ENCODE measurements at places on chromosomes 13 and 19.
A peak's percentile ranks its signal among the peaks of the same experiment; 100 is the strongest.

DNA sequence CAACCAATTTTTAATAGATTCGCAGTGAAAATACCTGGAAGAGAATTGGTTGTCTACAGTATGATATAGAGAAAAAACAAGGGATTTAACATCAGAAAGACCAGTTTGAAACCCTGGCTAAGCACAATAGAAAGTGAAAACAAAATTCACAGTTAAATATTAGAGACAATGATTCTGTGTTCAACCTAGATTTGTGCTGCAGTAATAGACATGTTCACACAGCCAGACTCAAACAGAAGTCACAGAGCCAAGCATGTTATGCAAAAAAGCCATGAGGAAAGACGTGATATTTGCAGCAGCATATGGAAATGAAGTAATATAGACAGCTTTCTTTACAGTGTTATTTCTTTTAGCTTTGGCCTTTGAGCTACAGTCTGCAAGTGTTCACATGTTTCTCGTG is 48.1 kb downstream of the SCEL start:
- no peak for DNase-seq

- DNase-seq, result no peak
Measured at GRCh38 chr13:111356795-111357194, 36.4 kb downstream of the TEX29 start.

GRCh38 chr13:97561182-97561581 is 127.2 kb downstream of the RAP2A start:
- DNase-seq, result no peak

GRCh38 chr19:23281663-23282276 is 31.6 kb upstream of the ZNF724 start:
- no peak for DNase-seq

GRCh38 chr19:37941782-37942515 is 34.9 kb downstream of the SIPA1L3 start:
- DNase-seq, result no peak

GRCh38 chr19:34365463-34366401 is 736 bp downstream of the GPI start:
- peak; percentile 43 for DNase-seq

- DNase-seq, result no peak
Measured at GRCh38 chr19:46660008-46660517, 919 bp downstream of the DACT3 start.

GRCh38 chr13:22569811-22570210 is 611.0 kb upstream of the SGCG start:
- no peak for DNase-seq

DNA sequence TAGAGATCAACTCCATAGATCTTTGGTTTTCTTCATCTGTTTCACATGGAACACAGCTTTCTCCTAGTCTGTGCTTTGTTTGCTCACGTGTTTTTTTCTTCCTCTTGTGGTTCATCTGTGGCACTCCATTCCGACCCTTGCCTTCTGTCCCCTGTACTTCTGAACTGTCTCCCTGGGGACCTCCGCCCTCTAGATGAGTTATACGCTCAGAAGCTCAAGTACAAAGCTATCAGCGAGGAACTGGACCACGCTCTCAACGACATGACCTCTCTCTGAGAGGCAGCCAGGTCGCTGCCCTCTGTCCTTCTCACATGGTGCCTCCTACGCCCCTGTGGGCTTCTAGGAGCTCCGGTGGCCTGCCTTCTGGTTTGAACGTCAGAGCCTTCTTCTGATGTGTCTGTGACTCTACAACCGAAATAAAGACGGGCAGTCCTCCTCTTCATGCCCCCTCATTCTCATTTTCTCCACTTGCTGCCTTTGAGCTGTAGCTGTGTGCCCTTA is 16.6 kb upstream of the RAB8A start:
- DNase-seq, result no peak

- DNase-seq, result no peak
Measured at GRCh38 chr19:16612636-16613035, 15.4 kb downstream of the MED26 start.

GRCh38 chr13:112983042-112983305 is 14.0 kb downstream of the MCF2L start:
- DNase-seq, result no peak

GRCh38 chr19:44823373-44823698 is 14.4 kb downstream of the BCAM start:
- DNase-seq, result no peak

DNA sequence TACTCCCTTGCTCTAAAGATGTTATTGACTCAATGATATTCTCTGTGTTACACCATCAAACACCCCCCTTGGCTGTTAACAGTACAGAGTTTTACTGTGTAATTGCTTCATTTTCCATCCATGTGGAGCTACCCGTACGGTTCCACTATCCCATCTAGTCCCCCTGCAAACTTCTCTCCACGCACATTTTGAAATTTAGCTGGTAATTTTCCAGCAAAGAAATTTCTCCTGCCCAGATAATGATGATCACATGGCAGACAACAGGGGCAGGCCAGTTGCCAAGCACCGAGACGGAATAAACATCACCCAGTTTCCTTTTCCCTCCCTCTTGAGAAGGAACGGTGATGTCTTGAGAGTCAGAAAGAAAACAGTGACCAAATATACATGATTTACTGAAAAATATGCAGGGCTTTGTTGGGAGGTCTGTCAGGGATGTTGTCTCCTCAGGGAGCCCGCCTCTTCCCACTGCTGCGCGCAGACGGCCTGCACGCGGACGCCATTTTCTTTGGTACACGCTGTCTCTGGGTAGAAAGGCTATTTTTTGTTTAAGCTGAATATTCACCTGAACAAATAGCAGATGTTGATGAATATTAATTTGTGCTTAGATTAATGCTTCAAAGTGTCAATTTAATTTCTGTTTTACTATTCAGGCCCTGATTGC is 109.9 kb downstream of the OLFM4 start:
- peak; percentile 59 for DNase-seq

DNA sequence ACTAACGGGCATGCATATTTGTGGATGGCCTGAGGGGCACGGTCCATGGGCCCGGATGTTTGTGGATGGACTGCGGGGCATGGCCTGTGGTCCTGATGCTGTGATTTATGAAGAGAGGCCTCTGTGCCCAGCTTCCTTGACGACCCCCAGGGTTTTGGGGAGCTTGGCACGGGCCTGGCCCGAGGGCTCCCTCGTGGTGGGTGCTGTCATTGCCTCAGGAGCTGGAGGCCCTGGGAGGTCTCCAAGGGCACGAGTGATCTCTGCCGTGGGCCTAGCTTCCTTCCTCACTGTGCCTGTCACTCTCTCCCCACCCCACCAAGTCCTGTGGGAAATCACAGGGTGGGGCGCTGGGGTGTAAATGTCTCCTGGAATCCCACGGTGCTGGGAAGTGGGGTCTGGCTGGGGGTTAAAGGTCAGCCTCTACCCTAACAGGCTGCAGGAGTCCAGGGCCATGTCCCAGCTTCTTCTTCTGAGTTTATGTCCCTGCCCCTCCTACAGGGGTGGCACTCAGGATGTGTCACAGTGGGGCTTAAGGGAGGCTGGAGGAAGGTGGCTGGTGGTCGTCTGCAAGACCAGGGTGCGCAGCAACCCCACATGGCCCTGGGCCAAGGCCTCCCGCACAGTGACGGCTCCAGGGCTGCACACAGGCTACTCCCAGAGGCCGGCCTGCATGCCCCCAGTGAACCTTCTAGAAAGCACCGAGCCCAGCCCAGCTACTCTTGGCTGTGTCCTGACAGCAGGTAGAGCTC is 27.6 kb upstream of the RANBP3 start:
- no peak for DNase-seq

DNA sequence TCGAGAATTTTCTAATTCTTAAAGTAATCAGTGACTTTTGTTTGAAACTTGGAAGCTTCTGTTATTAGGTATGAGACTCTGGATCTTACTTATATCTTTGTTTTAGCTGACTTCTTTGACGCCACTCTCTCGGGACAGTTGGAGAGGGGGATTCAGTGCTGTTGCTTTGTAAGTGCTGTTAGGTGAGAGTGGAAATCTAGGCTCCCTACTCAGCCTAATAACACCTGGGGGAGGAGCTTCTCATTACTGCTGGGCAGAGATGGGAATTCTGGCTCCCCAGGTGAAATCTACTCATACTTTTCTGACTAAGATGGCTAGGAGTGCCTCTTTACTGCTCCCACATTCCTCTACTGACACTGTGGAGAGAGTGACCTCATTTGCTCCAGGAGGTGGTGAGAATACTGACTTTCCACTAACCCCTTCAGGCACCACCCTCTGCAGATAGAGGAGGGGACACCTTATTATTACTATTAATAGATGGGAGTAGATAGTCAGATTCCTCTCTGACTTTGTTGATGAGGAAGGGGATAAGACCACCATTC is 324.9 kb upstream of the SPRY2 start:
- peak; percentile 9 for DNase-seq

DNA sequence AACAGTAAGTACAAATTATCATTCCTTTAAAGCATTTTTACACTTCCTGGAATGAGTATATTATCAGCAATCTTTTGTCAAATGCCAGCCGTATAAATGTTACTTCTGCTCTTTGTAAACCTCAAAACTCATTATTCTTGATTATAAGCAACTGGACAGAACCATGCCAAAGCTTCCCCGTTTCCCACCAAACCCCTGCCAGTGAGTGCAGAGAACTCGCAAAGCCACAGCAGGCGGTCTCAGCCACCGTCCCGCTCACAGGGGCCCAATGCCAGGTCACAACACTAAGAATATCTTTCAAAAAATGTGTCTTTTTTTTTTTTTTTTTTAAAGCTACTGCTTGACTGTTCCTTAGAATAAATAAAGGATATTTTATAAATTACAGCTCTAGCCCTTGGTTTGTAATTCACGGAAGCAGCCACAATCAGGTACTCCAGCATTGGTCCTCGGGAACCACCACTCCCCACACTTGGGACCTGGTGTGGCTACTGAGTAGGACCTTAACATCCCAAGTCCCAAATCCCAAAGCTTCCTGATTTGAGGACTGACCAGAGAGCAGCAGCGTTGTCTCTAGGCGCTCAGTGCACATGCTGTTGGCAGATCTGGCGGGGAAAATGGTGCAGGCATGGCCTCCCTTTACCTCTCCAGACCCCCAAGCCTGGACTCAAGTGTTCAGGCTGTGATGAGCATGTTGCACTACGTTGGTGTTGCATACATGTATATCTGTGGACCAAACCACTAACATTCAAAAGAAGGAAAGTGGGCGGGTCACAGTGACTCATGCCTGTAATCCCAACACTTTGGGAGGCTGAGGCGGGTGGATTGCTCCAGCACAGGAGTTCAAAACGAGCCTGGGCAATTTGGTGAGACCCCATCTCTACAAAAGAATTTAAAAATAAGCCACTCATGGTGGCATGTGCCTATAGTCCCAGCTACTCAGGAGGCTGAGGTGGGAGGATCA is 19.0 kb downstream of the KCTD15 start:
- peak; percentile 52 for DNase-seq

- DNase-seq, result no peak
Measured at GRCh38 chr13:112869202-112870050, 99.6 kb upstream of the MCF2L start.

DNA sequence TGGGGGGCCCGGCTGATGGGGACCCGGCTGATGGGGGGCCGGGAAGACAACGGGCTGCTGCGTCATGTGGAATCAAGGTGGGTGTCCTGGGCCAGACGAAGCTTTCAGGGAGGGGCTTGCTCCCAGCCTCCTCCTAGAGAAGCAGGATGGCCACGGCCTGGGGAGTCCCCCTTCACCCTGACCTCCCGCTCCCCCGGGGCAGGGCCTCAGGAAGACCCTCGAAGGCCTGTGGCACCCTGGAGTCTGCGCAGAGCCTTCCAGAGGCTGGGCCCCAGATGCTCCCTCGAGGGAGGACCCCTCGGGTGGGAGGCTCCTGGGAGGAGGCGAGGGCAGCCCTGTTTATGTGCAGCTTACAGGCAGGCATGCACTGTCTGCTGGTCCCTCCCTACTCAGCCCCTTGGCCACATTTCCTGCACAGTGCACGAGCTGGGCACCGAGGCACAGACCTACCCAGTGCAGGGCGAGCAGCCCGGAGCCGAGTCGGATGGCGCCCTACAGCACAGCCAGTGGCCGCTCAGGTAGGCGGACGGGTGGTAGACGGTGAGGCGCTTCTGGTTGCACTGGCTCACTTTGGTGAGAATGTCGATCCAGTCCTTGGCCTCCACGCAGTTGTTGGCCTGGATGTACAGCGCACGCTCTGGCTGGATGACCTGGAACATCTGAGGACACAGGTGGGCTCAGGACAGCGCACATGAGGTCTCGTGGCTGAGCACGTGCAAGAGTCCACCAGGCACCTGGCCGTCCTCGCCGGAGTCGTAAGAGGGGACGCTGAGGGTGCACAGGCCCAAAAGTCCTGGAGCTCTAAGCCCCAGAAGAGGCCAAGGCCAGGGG is 22.4 kb upstream of the C13orf46 start:
- DNase-seq, result no peak

DNA sequence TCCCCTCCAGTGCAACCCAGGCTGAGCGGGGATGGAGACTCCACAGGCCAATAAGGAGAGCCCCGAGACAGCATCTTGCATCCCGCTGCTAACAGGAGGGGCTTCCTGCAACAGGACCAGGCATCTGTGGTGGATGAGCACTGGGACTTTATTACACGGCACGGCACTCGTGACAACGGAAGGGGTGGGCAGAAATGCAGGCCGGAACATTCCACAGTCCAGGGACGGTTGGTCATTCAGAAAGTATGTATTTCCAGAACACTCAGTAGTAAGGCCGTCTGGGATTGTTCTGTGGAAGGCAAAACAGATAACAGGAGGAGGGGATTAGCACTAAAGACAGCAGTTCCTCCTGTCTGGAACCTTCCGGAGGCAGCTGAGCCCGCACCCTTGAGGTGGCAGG is 3.3 kb upstream of the TM6SF2 start:
- DNase-seq, result peak; percentile 86

DNA sequence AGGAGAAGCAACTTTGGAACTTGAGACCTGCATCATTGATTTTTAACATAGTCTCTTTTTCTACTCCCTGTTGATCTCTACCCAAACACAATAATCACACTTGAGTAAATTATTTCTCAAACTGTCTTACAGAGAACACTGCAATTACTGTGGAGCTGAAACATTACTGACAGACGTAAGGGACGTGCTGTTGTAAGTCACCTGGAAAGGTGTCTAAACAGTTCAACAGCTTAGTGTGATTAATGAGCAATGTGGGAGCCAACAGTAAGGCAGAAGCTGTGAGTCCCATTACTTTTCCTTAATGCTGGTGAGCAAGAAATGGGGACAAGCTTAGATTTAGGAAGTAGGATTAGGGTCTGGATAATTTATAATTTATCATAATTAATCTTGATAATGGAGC is 265.7 kb downstream of the DLEU7 start:
- no peak for DNase-seq

- DNase-seq, result no peak
Measured at GRCh38 chr19:55340784-55341147, 1.1 kb downstream of the KMT5C start.

DNA sequence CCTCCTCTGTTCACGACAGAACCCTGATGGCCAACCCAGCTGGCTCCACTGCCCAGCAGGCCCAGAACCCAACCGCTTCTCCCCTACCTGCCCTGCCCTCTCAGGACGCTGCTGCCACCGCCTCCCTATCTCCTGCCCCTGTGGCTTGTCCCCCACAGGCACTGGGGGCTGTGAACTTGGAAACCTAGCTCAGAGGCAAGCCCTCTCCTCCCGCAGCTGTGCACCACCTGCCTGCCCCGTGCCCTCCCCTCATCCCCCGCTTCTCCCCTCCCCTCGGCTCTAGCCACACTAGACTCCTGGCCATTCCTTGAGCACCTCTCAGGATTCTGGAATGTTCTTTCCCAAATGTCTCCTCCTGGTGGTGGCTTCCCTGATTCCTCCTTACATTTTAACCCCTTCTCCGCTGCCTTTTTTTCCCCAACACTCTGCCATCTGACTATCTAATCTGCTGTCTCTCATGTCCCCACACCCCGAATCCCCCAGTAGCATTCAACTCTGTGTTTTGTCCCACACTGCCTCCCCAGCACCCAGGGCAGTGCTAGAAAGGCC is 6.7 kb downstream of the NANOS3 start:
- DNase-seq, result no peak

Measured in iris pigment epithelial cell (primary cell).